T follicular helper cell (primary cell): ENCODE measurements at places on chromosomes 2 and 18.

DNA sequence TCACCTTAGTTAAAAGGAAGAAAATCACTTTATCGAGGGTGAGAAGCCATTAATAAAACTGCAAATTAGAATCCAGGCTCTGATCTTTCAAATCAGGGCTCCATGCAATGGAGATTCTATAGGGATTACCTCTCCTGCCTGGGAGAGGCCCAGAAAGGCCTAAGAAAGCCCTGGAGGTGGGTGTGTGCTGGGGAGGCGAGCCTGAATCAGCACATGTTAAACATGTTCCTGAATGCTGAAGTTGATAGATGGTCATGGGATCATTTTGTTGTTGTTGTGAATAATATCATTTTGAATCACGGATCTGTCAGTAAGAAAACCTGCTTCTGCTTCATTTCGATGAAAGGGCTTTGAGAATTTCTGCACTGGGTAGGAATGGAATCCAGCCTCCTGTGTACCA is 254.3 kb downstream of the ACKR3 start:
- no peak for DNase-seq

DNA sequence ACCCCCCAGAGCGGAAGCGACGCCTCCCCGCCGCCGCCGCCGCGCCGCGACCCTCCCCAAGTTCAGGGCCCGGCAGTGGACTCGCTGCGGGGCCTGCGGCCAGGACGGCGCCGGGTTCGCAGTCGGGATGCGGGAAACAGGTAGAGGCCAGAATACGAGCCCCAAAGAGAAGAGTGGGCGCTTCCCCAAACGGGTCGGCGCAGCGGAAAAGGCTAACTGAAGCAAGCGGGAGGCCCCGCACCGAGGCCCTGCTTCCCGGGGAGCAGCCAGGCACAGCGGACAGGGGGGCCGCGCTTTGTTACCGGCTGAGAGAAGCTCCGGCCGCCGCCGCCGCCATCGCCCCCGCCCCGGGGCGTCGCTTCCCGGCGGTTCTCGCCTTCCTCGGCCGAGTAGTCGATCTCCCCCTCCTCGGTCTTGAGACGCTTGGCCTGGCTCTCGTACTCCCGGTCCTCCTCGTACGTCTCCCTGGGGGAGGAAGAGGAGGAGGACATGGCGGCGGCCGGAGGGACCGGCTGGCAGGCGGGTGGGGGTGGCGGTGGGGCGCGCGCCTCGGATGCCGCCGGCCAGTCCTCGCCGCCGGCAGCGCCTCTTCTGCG is 494 bp downstream of the HNRNPLL start:
- no peak for DNase-seq

GRCh38 chr2:8437949-8438400 is 243.9 kb upstream of the ID2 start:
- DNase-seq: no peak

DNA sequence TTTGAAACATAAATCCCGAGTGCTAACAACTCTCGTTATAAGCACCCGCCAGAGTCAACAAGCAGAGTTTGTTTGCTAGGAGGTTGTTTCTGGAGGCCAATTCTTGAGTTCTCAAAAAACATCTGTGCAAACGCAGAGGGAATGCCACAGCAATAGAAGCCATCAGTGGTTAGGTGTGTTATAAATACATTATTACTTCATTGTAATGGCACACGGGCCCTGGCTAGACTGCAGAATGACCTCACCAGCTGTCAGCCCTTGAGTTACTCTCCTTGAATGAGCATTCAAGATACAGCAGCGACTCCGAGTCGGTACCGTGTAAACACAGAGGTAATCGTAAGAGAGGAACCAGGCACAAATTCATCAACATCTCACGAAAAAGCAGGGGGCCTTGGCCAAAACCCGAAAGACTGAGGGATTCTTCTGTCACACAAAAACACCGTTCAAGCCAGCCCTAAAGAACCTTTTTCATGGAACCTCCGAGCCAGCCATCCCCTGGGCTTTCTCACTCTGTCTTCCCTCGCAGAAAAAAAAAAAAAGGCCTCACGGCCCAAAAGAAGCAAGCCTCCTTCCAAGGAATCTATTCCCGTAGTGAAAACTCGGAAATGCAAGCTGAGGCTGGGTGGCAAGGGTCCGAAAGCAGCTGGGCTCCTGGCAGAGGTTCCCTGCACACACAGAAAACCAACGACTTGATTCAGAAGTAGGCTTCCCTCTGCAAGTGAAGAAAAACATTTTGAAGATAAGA is 133.7 kb upstream of the MEIS1 start:
- no peak for DNase-seq

GRCh38 chr2:121068851-121069250 is 216.2 kb downstream of the TFCP2L1 start:
- DNase-seq: no peak
